ENCODE measurements at places on chromosomes 6 and 20.

GRCh38 chr20:48745330-48745729 is 82.5 kb downstream of the PREX1 start:
- no peak for DNase-seq

DNA sequence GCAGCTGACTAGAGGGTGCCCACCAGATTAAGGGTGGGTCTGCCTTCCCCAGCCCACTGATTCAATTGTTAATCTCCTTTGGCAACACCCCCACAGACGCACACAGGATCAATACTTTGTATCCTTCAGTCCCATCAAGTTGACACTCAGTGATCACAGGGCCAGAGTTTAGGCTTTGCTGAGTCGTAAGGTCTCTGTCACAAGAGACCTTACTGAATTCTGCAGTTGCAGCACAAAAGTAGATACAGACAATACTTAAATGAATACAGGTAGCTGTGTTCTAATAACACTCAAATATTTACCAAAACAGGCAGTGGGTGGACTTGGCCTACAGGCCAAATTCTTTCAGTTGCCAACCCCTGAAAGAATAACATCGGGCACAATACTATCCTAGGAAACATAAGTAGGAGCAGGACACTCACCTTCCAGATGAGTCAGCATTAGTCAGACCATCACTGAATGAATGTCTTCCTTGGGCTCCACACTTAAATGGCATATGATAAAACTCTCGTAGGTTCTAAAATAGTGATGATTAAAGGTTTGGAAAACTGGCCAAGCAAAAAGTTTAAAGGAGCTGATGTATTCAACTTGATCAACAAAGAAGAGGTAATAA is 190.0 kb downstream of the UBE3D start:
- DNase-seq = no peak

DNA sequence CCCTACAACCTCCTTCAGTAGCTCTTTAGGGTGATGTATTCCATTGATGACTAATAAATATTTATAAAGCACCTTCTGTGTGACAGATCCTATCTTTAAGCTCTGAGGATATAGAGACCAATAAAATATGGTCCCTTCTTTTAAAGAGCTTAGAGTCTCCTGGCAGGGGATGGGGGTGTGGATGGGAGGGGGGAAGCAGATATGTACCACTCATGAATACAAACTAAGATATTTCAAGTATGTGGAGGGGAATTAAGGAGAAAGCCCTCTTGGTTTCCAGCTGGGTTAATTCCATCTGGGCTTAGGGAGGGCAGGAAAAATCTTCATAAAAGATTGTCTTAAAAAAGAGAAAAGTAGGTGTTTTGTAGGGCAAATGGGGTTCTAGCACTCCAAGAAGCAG is 21.6 kb upstream of the FBXO9 start:
- no peak for DNase-seq

GRCh38 chr20:19620446-19620845 is 137.6 kb upstream of the RIN2 start:
- DNase-seq = no peak

- DNase-seq = no peak
Observed at GRCh38 chr6:3323696-3324261, 65.0 kb downstream of the PSMG4 start.

- no peak for DNase-seq
Observed at GRCh38 chr6:83132121-83132520, 60.9 kb downstream of the PGM3 start.

DNA sequence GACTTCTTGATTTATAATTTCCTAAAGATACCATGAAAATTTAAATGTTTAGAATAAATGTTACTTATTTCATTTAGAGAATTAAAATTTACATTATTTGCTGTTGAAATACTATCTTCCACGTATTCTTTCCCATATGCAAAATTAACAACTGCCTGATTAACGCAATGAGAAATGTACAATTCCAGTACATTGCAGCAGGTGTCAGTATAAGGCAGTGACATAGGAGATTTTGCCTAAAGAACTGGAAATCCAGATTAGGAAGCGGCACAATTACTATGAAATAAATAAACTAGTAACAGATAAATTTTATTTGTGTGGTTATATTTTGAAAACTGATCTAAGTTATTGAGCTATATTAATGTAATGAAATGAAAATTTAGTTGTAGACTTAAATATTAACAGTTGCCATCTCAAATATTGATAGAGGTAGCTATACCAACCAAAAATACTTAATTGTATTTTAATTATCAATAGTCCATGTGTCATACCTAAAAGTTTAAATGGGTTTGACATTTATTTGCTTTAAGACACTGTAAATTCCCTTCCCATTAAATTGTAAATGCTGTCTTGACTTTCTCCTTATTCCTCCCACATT is 300.2 kb downstream of the UTRN start:
- no peak for DNase-seq

Data from activated CD4-positive, CD25-positive, alpha-beta regulatory T cell (primary cell).